ENCODE measurements at places on chromosomes 2 and 18.

DNA sequence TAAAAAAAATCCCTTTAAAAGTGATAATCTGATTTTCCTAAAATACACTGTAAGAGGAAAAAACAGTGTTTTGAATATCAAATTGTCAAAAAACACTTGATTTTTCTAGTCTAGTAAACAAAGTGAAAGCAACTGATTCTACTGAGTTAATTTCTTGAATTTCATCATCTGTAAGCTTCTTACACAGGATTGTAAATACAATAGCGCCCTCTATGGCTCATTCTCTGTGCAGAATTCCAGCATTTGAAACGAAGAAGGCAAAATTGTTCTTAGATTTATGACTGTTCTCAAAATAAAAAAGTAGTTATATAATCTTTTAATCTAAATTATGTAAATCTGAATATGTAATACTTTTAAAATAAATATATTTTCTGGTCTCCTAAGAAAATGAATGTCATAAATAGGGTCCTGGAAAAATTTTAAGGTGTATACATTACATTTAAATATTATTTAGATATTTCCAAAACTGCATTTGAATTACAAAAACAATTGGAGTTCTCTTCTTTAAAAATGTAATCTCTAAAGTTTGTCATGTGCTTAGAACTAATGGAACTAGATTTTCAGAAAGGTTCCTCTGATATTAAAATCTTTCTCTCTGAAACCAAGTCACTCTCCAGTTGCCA is 176.9 kb upstream of the MC4R start:
- DNase-seq, result no peak

GRCh38 chr2:106120432-106120831 is 73.7 kb downstream of the UXS1 start:
- no peak for DNase-seq

GRCh38 chr2:217790681-217791392 is 212.0 kb downstream of the TNS1 start:
- DNase-seq, result no peak

GRCh38 chr18:80172056-80172455 is 63.0 kb downstream of the ADNP2 start:
- DNase-seq, result no peak

DNA sequence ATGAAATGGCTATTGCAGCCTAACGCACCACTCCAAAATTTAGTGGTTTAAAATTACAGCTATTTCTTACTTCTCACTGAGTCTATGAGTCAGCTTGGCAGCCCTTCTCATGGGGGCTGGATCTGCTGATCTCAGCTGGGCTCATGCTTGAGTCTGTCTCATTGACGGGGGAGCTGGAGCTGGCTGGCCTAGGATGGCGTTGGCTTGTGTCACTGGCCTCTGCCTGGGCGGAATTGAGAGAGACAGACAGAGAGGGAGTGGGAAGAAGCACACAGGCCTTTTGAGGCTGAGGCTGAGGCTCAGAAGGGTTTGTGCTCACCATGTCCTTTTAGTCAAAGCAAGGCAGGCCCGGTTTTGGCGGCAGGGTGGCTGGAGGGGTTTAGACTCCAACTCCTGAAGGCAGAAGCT is 412.1 kb upstream of the MYT1L start:
- no peak for DNase-seq

GRCh38 chr2:136055929-136056688 is 61.8 kb downstream of the CXCR4 start:
- DNase-seq, result no peak

- no peak for DNase-seq
These were observed 115.5 kb downstream of the NYAP2 start for GRCh38 chr2:225515033-225515432.

DNA sequence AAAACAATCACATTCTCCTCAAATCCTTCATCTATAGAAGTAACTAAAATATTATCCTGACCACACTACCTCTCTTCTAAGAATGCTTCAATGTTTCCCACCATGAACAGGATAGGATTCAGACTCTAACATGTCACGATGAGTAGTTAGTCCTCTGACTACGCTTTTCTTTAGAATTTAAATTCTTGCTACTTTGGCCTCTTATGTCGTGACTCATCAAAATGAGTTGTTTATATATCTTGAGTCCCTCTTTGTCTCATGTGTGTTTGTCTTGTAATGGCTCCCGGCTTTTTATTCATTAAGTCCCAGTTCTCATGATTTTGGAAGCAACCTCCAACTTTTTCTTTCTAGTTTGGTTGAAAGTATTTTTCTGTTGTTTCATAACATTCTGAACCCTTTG is 1289.2 kb downstream of the DSC3 start:
- no peak for DNase-seq

- no peak for DNase-seq
These were observed 338.3 kb upstream of the NT5C1B start for GRCh38 chr2:18927525-18928232.

DNA sequence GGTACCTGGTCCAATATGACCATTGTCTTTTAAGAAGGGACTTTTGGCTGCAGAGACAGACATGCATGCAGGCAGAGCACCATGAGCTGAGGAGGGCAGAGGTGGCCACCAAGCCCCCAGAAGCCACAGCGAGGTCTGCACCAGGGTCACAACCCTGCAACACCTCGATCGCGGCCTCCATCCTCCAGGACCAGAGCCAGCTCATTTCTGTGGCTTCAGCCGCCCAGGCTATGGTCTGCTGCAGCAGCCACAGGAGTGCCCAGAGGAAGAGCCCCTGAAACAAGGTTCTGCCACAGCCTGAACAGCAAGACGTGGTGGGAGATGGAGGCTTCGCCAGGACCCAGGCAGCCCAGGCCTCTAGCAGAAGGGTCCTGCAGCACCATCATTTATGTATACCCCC is 53.9 kb downstream of the ANKMY1 start:
- no peak for DNase-seq

- DNase-seq, result no peak
These were observed 34.6 kb downstream of the GREB1 start for GRCh38 chr2:11568436-11568835.

DNA sequence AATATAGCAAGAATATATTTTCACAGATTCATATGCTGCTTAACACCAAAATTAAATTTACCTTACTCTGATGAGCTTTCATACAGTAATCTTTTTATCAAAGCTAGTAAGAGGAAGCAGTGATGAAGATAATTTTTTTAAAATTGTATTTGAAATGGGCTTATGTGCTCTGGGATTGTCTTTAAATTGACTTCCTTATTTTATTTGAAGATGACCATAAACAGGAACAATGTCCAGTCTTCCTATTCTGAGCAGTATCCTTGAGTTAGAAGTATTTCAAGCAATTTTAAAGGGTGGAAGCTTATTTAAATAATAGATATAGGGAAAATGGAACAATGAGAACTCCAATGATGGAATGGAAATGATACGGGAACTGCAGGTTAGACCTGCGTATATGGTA is 211.6 kb downstream of the MCFD2 start:
- no peak for DNase-seq

GRCh38 chr18:58803978-58804377 is 60.7 kb upstream of the ZNF532 start:
- DNase-seq, result no peak

- no peak for DNase-seq
These were observed 448.7 kb upstream of the NETO1 start for GRCh38 chr18:73316513-73316912.

GRCh38 chr2:153808679-153809078 is 63.0 kb upstream of the GALNT13 start:
- no peak for DNase-seq
